Germinal center (tissue), 1 donor: ENCODE measurements at places on chromosomes 7 and 10.

DNA sequence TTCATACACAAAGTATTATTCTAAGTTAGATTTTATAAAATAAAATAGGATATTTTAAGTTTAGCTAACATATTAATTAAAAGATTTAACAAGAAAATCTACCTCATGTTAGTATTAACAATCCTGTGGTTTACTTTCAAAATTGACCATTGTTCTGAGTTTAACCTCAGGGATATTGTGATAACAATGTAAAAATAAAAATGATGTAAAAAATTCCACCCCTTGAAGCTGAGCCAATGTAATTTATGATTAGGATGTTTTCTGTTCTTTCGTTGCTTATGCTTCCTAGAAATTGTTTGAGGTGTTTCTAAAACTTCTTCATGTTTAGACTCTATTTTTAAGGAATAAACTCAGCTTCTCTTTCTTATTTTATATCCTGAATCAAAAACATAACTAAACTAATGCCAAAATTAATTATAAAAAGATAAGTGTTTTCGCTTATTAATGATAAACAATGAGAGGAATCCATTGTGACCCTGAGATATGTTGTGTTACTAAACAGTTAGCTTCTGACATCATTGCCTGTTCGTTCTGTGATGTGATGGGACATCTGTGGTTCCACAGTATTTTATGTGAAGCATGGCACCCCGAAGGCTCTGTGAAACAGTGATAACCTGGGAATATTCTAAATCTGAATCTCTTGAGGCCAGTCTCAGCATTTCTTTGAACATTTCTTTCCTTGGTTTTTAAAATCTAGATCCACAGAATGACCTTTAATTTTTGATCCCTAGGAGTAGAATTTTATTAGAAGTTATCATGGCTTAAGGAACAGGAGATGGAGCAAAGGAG, 340.8 kb downstream of the ARL4A start:
- DNase-seq, result no peak

GRCh38 chr7:116492654-116493109, 6.9 kb upstream of the CAV2 start:
- no peak for DNase-seq

DNA sequence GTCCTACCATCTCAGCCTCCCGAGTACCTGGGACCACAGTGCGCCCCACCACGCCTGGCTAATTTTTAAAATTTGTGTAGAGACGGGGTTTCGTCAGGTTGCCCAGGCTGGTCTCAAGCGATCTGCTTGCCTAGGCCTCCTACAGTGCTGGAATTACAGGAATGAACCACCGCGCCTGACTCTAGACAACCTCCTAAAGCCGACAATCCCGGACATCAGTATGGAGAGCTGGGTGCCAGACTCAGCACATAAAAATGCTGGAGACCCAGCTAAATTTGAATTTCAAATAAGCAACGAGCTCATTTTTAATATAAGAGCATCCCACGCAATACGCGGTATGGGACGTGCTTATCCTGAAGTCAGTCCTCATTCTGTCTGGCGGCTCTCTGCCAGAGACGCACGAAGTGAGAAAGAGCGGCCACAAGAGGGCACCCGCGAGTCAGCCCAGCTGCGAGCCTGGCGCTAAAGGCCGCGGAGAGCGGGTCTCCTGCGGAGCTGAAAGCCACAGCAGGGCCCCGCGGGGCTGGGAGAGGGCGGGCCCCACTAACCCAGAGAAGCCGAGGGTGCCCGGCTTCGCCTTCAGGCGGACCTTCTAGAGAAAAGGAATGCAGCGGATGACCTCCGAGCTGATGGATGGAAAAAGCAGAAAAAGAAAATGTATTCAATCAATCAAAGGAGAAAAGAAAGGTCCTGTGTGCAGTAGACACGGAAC, 7.0 kb downstream of the CALY start:
- peak; percentile 86 for DNase-seq

DNA sequence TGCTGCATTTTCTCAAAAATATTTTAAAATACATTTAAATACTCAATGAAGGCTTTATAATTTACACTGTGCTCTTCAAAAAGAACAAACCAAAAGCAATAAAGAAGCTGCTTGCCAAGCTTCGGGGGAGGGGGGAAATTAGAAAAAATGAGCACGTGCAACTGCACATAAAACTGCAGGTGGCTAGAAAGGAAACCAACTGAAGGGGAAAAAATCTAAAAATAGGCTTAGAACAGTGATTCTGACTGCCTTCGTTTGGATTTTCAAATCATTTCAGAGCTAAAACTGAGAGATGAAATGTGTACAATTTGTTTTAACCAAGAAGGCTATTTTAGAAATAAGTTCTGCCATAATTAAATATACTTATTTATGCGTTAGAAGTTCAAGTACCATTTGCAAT, 61.4 kb downstream of the ABI1 start:
- DNase-seq, result peak; percentile 40

DNA sequence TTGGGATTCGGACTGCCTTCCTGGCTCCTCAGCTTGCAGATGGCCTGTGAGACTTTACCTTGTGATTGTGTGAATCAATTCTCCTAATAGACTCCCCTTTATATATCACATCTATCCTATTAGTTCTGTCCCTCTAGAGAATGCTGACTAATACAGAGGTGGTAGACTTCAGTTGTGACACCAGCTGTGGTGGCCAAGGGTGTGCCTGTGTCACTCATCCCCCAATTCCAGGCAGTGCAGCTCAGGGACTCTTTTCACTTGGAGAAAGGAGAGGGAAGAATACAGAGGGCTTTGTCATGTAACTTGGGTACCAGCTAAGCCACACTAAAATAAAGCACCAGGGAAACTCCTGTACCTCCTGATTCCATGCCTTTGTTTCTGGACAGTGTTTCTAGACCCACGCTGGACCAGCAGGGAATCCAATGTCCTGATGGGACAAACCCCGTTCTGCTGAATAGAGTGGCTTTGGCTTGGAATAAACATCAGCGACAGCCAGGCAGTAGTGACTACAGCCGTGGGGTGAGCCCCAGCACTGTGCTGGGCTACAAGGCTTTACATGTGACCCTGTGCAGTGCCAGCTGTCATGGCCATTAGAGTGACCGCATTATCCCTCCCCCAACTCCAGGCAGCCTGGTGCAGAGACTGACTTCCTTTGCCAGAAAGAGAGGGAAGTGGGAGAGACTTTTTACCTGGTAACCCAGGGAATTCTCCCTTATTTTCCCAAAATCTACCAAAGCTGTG, 233.6 kb downstream of the ANK3 start:
- DNase-seq, result no peak

DNA sequence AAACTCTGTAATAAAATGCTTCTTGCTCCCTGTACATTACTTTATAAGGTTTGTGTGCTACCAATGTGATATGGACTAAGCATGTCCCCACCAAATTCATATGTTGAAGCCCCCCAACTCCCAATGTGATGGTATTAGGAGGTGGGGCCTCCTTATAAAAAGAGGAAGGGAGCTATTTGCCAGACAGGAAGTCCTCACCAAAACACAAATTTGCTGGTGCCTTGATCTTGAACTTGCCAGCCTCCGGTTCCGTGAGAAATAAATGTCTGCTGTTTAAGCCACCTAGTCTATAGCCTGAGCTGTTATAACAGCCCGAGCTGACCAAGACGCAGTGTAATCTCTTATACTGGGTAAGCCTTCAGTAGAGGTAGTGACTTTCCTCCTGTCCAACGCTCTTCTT, 114.5 kb downstream of the INHBA start:
- no peak for DNase-seq

- DNase-seq, result no peak
Observed at GRCh38 chr10:35417795-35418194, 81.5 kb downstream of the CCNY start.
